Neural progenitor cell (in vitro differentiated cells): ENCODE measurements at places on chromosomes 7 and 10. TPM values are rescaled to one million over a fixed set of nuclear protein-coding genes. Genes with fewer than 3 reads are reported as not detected.
A peak's percentile ranks its signal among the peaks of the same experiment; 100 is the strongest.

The TMEM196 gene
- not detected in 2 replicates for total RNA-seq

The CCL26 gene
- not detected in 2 replicates for total RNA-seq

The NME8 gene
- total RNA-seq = 0.34 and 9.0 TPM in 2 replicates

DNA sequence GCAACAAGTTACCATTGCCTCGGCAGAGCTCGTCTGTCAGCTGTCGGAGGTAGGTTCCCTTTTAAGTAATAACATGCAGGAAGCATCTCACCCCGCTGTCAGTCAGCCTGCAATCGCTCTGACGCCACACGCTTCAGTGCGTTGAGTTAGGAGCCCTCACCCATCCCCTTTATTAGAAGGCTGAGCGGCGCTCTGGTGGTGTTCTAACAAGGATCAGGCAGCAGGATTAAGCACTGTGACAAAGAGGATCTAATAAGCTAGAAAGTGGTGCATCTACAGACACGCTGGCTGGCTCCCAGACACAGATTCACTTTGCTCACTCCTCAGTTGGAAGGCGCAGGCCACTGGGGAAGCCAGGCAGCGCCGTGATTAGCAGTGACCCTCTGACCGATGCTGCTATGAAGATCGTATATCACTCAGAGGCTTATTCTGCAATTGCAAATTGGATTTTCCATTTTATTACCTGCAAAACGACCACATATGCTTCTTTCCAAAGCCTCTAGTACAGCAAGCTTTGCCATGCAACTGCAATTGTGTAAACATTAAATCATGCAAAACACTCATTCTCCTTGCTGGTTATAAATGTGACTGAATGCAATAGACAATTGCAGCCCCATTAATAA is 117.7 kb downstream of the RSU1 start:
- DNase-seq = peak; percentile 77

- DNase-seq = no peak
Observed at GRCh38 chr7:9761224-9761623, 1212.4 kb upstream of the PHF14 start.

GRCh38 chr7:71485586-71485985 is 353.6 kb downstream of the GALNT17 start:
- DNase-seq = no peak

GRCh38 chr10:28619455-28619854 is 57.9 kb upstream of the BAMBI start:
- DNase-seq = no peak

DNA sequence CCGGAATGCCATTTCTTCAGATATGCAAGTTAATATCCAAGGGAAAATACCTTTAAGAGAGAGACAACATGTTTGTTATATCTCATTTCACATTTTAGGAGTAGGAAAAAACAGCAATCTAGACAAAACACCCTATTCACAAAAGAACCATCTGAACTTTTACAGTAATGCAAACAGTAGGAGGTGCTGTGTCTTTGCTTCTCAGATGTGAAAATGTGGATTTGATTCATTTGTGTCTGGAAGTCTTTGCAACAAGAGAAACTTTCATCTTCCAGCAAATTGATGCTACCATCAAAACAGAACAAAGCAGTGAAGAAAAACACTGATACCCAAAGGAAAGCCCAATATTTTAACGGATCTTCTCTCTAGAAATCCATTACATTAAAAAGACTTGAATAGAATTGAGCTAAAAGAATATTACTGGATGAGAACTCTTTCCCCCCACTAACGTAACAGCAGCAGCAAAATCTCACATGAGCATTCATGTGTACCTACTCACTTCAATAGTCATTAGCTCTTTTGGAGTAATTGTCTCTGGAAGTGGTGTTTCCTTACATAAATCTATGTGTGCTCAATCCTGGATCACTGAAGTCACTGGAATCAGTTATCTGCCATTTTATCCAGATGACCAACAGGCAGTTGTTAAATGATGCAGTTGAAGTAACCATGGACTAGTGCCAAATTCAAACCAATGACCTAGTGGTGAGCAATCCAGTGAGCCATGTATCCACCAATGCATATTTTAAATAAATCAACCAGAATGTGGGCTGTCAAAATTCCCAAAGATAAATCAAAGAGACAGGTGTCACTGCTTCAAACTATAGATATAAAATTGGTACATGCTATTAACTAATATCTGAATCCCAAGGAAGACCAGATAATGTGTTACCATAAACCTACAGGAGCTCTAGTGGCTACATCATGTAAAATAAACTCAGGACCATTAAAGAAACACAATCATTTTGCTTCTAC is 1.8 kb downstream of the SEMA3C start:
- no peak for DNase-seq

DNA sequence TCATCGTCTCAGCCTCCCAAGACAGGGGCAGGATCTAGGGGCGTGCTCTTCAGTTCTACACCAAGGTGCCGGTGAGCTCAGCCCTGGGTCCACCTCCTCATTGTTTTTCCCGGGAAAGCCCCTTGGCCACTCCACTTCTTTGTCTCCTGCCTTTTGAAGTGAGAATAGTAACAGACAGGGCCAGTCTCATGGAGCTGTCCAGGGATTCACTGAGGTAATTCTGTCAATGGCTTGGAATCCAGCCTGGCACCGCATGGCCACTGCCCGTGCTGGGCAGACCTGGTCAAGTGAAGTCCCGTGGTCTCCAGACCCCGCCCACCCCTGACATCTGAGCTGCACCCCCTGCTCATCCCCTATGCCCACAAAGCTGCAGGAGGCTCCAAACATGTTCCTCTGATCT is 138.9 kb downstream of the TNS3 start:
- peak; percentile 30 for DNase-seq

GRCh38 chr7:124722292-124722691 is 43.3 kb downstream of the GPR37 start:
- DNase-seq = no peak

GRCh38 chr7:127089146-127089545 is 163.6 kb downstream of the GRM8 start:
- DNase-seq = no peak

GRCh38 chr10:73859428-73859783 is 14.9 kb downstream of the CAMK2G start:
- no peak for DNase-seq

- no peak for DNase-seq
Observed at GRCh38 chr10:133140417-133141143, 19.4 kb upstream of the KNDC1 start.

DNA sequence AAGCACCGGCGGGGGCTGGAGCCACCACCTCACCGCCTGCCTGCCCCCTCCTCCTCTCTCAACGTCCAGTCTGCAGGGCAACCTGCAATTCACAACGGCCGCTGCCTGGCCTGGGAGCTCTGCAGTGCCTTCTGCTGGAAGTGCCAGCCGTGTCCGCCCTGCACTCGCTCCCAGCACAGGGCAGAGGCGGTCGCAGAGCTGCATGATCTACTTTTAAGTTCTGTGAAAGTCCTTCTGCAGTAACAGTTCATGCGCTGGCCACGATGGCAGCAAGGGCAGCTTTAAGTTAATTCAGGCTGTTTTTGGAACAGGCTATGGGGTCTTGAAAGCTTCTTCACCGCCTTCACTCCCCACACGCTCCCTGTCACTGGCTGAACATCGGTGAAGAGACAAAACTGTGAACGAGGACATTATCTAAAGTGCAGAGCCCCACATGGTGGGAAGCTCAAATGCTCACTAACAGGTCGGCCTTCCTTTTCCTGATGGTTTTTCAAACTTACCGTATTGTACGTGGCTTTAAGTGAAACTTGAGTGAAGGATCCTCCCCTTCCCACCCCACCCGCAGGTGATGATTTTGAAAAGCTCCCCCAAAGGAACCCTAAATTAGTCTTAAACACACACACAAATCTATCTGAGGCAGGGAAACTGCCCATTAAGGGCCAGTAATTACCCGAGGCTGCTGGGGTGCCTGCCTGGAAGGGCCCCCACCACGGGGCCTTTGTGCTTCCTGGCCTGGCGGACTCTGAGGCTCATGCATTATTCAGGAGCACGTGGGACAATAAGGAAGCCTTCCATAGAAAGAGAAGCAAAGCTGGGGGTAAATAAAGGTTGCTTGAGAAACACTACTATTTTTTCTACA is 504.3 kb downstream of the DNAJB6 start:
- peak; percentile 84 for DNase-seq

DNA sequence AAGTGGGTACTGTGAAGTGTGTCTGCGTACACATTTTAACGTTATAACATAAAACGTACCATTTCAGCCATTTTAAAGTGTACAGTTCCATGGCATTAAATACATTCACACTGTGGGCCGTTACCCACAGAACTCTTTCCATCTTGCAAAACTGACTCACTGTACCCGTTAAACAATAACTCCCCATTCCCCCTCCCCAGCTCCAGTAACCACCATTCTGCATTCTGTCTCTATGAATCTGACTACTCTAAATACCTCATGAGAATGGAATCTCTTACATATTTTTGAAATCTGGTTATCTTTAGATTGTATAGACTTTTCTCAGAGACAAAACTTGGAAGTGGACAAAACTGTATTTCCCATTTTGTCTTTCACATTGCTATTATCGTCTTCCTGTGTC is 9.3 kb downstream of the ARL3 start:
- no peak for DNase-seq

DNA sequence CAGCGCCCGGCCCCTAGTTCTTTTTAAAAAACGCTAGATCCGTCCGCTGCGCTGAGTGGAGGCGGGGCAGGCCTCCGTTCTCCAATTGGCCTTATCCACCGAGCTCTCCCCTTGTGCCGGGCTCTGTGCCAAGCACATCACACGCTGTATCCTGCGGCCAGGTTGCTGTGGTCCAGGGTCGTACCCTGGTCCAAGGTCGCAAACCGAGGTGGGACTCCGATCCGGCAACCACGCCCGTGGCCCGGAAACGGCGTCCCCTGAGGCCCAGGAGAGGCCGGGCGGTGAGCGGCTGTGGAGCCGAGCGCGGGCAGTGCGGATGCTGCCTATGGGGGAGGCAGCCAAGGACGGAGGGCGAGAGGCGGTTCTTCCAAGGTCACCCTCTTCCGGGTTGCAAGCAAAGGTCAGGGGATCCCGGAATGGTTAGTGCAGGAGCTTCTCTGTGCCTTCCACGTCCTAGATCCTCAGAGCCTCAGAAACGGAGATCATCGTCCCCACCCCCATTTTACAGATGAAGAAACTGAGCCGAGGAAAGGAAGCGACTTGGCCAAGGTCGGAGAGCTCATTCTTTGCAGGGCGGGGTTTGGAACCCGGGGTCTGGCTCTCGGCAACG is 72.4 kb upstream of the LRRC4 start:
- no peak for DNase-seq

DNA sequence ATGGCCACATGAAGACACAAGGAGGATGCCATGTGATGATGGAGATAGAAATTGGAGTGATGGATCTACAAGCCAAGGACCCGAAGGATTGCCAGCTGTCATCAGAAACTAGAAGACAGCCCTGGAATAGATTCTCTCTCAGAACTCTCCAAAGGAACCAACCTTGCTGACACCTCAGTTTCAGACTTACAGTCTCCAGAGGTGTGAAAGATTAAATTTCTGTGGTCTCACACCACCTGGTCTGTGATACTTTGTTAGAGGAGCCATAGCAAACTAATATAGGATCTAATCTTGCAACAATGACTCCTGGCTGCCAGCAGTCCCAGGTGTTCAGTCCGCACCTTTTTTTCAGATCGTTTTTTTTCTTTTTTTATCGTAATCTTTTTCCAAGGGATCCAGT is 647.3 kb upstream of the GHITM start:
- no peak for DNase-seq

DNA sequence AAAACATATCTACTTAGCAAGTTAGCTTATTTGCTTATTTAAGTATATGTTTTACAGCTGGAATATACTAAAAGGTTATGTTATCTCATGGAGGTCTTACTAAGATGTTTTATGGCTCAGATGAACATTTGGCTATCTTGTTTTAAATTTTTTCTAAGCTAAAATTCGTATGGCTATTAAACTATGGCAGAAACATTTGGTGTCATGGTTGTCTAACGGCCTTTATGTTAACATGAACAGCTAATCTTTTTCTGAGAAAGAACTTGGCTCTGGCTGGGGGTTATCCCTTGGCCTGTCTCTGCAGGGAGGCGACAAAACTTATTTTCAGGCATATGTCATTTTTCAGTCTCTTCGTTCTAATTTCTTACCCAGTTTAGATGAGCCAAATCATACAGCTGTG is 101.5 kb upstream of the MTPN start:
- no peak for DNase-seq

DNA sequence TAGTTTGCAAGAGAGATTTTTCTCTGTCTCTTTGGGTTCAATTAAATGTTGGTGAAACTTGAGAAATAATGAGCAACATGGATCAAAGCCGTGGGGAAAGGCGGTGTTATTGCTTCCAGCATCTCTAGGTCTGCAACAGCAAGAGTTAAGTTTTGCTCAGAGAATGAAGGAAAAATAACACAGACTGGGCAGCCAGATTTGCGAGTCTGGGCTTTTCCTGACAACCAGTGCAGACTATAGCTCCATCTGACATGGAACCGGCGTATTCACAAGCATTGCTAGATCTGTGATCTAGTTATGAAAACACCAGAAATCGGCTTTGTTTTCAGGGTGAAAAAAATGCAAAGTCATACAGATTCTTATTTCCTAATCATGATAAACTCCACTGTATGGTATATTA is 110.4 kb downstream of the CAMK1D start:
- DNase-seq = no peak

- DNase-seq = no peak
Observed at GRCh38 chr7:151256410-151257045, 8.0 kb upstream of the SMARCD3 start.

- peak; percentile 37 for DNase-seq
Observed at GRCh38 chr7:102288285-102288930, 1.7 kb downstream of the SH2B2 start.

DNA sequence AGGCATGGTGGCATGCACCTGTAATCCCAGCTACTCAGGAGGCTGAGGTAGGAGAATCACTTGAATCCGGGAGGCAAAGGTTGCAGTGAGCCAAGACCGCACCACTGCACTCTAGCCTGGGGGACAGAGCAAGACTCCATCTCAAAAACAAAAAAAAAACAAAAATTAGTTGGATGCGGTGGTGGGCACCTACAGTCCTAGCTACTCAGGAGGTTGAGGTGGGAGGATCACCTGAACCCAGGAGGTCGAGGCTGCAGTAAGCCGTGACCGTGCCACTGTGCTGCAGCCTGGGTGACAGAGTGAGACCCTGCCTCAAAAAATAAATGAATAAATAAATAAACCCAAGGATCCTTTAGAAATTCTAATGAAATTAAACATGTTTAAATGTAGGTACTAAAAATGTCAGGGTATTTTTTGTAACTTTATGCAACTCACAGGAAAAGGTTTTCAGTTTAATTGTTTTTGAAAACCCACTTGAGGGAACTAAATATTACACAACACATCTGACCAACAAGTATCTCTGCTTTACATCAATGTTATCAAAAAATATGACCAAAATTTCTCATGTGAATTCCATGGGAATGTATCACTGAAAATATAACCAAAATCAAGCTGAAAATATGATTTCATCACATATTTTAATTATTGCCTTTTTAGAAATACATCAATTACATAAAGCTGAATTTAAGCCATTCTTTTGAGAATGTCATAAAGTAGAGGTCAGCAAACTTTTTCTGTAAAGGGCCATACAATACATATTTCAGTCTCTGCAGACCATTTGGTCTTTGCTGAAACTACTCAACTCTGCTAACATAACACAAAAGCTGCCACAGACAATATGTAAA is 23.9 kb downstream of the UPF2 start:
- DNase-seq = no peak

GRCh38 chr10:69048103-69048502 is 39.8 kb upstream of the SRGN start:
- no peak for DNase-seq
